ENCODE measurements at places on chromosomes 3 and 15.

GRCh38 chr15:40454904-40455391 lies 14.2 kb downstream of the BAHD1 start:
- no peak for DNase-seq

GRCh38 chr3:114033721-114034120 lies 22.6 kb downstream of the CCDC191 start:
- no peak for DNase-seq

- no peak for DNase-seq
Measured at GRCh38 chr15:69902414-69903062, 195.2 kb downstream of the TLE3 start.

DNA sequence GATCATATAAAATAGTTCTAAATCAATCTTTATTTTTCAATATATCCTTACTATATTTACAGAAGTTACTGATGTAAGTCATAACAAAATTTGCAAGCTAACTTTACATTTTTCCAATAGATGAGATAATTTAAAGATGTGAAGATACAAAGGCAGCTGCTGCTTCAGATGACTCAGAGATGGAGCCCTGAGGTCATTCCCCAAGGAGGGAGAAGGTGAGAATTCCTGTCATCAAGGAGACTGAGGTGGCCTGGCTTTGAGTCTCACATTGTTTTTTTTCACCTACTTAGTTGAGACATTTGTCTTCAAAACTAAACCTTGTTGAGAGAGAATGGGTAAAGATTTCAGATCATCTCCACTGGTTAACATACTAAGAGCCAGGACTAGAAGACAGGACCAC lies 3.9 kb upstream of the SAMD7 start:
- DNase-seq = no peak

GRCh38 chr15:65996901-65997300 lies 127.6 kb downstream of the RAB11A start:
- no peak for DNase-seq

DNA sequence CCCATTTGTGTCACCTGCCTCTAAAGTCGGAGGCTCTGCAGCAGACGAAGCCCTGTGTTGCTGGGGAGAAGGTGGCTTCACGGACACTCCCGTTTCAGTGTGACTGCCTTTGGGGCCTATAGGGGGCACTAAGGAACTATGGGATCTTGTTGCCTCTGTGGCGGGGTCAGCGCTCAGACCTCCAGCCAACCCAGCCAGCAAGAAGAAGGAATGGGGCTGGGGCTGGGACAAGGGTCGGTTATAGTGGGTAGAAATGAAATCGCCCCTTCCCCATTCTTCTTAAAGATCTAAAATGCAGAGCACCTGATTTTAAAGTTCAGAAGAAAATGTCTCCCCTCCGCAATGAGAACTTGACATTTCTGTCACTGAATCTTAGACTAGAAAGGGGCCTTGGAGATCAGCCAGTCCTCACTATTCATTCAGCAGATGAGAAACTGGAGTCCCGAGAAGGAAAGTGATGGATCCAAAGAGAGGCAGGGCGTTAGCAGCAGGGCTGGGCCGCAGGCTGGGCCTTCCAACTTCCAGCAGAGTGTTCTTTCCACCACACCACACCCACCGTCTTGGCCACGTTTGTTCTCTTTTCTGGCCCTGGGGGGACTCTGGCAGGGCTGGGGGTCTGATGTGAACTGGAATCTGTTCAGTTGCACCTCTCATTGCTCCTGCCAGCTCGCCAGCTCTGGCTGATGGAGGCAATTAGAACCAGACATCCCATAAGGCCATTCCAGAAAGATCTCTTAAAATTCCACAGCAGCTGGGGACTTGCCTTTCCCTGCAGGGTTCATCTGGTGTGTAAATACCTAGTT lies 195.4 kb downstream of the OPA1 start:
- peak; percentile 16 for DNase-seq

DNA sequence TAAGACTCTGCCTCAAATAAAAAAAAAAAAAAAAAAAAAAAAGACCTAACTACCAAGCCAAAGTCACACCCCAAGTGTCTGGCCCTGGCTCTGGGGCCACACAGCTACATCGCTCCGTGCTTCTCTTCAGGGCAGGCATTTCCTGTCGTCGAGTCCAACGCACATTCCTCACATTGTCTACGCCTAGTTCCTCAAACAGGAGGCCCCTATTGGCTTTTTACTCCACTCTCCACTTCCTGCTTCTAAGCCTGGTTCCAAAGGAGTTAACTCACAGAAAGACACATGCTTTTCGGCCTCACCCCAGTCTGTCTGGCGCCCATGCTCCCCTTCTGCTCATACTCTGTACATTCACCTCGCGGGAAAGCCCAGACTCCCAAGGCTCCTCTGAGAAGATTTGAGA lies 28.8 kb downstream of the KNG1 start:
- no peak for DNase-seq

GRCh38 chr15:74202452-74203401 lies at the start of gene STRA6:
STRA6 (minus strand) TSS chr15:74202787; CDS start chr15:74202267, 520 bp downstream.
- DNase-seq = no peak

DNA sequence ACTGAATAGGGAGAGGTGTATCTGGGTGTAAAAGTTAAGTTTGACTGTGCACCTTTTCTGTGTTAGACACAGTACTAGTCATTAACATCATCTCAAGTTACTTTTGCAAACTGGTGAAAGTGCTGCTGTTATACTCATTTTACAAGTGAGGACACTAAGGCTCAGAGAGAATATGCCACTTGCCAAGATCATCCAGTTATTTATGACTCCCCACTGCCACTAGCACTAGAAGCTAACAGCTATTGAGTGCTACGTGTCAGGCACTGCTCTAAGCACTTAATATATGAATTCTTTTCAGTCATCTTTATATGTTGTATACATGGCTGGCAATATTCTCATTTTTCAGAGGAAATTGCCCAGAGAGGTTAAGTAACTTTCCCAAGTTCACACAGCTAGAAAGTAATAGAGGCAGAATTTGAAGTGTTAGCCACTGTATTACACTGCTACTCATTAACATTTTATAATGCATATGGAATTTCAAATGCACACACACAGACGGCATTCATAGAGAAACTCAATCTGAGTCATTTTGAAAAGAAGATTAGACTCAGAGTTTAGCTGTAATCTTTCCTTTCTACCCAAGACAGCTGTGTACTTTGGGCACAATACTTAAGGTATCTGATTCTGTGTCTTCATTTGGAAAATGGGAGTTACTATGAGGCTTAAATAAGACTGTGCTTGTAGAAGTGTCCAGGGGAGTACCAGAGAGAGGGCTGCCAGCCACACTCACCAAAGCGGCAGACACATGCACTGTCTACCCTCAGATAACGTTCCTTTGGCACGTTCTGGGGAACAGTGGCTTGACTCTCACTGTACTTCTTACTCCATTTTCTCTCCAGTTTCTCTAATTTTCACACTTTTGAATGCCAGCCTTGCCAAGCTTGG lies 1.3 kb upstream of the MASP1 start:
- DNase-seq = no peak

GRCh38 chr3:151879679-151880415 lies 6.4 kb downstream of the SUCNR1 start:
- DNase-seq = no peak

GRCh38 chr3:47731061-47731460 lies 50.6 kb downstream of the SMARCC1 start:
- DNase-seq = no peak

GRCh38 chr3:30518872-30519271 lies 87.5 kb upstream of the TGFBR2 start:
- DNase-seq = no peak

- no peak for DNase-seq
Measured at GRCh38 chr3:191975936-191976335, 515.0 kb downstream of the PYDC2 start.

- no peak for DNase-seq
Measured at GRCh38 chr3:24227635-24228034, 267.0 kb downstream of the THRB start.

DNA sequence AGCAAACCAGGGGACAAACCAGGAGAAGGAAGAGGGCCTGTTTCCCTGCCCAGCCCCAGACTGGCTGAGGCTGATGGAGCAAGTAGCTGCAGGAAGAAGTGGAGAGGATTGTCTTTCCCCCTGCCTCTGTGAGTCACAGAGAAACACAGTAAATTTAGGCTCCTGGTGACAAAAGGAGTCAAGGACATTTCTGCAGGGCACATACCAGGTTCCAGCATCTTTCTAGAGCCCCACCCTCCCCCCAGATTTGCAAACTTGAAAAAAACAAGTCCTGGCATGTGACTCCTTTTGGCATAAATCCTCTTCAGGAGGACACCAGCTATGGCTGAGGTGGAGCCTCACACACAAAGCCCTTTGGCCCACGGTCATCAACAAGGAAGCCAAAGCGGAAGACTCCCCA lies 17.8 kb downstream of the PLD1 start:
- no peak for DNase-seq
